Mammary epithelial cell (primary cell): ENCODE measurements at places on chromosomes 13 and 19.

- DNase-seq, result no peak
These were observed 14.7 kb downstream of the ANKRD24 start for GRCh38 chr19:4197228-4197624.

DNA sequence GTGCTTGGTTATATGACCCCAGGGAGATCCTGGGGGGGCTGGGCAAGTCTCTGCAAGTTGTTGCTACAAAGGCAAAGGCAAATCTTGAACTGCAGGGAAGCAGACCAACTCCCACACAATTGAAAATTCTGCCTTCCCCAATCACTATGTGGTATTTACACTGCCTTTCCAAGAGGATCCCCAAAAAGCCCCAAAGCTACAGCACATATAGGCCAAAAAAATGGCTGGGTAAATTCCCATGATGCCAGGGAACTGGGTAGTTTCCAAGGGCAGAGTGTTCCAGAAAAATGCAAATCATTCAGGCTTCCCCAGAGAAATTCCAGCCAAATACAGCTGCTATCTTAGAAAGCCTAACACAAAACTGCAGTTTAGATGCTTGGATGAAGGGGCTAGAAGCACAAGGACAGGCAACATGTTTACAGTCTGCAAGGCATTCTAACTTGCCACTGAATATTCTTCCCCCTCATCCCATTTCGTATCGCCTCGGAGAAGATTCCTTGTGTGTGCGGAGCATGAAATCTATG lies 6.2 kb downstream of the FOXO1 start:
- DNase-seq, result no peak

DNA sequence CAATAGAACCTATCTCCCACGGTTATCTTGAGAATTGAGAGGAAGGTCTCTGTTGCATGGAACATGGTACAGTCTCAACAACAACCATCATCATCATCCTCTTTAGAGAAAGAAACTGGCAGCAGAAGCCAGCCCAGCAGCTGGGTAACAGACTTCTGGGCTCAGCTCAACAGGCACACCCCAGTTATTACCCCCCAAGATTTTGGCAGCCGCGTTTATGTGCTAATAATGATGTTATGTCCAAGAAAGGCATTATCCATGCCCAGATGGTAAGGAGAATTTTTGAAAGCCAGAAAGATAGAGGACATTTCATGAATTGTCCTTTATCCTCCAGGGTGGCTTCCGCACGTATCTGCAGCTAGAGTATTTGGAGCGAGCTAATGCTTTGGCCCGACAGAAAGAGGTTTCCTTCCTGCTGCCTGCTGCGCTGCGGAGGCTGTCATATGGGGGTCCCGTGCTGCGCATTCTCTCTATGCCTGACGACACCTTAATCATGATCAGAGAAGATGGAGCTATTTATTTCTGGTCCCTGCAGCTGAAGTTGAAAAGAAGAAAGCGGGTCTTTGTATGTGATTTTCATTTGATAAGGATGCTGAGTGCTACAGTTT lies 89.9 kb downstream of the TEX26 start:
- DNase-seq, result no peak

- no peak for DNase-seq
These were observed 21.9 kb downstream of the CCL25 start for GRCh38 chr19:8074501-8074900.

GRCh38 chr19:14770944-14771839 lies 7.2 kb downstream of the ADGRE2 start:
- DNase-seq, result no peak

DNA sequence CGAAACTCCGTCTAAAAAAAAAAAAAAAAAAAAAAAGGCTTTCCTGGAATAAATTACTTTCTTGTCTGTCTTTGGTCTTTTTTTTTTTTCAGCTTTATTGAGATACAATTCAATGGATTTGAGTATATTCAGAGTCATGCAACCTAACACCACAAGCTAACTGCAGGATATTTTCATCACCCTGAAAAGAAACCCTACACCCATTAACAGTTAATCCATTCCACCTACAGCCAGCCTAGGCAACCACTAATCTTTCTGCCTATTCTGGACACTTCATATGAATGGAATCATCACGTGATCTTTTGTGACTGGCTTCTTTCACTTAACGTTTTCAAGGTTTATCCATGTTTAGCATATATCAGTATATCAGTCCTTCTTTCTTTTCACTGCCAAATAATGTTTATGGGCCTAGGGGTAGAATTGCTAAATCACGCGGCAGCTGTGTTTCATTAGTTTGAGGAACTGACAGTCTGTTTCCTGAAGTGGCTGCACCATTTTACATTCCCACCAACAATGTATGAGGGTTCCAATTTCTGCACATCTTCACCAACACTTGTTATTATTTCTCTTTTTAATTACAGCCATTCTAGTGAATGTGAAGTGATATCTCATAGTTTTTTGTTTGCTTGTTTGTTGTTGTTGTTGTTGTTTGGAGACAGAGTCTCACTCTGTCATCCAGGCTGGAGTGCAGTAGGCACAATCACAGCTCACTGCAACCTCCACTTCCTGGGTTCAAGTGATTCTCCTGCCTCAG lies 19.9 kb downstream of the LRFN3 start:
- DNase-seq, result no peak

DNA sequence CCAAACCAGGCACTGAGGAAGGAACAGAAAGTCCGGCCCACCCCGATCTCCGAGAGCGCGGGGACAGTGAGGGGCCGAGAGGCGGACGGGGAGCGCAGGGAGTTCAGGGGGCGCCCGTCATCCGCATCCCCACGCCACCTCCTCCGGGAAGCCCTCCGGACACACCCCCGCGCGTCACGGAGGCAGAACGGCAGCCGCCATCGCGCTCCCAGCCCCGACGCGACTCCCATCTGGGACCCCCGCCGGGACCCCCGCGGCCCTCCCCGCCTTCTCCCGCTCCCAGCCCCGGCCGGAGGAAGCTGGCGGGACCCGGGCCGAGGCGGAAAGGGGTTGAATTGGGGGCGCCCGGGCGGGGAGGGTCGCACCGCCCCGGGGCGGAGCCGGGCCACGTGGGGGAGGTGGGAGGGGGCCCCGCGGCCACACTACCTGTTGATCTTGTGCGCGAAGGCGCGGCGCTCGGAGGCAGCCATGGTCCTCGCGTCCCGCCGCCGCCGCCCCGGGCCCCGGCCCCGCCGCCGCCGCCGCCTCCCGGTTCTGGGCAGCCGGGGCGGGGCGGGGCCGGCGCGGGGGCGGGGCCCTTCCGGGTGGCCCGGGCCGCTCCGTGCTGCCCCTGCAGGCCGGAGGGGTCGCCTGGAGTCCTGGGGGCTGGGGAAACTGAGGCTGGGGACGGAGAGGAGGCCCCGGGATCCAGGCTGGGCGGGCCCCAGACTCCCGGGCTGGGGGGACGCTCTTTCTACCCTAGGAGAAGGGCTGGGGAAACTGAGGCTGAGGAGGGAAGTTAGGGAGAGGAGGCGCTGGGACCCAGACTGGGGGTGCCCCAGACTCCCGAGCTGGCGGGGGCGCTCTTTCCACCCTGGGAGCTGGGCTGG lies at the start of gene DOCK6:
Gene DOCK6, minus strand, starts transcription at position 554 of the 869 bp plus-strand sequence. Its CDS starts 84 bp downstream, at position 470.
- no peak for DNase-seq
